ENCODE measurements at places on chromosomes 5 and 9.

DNA sequence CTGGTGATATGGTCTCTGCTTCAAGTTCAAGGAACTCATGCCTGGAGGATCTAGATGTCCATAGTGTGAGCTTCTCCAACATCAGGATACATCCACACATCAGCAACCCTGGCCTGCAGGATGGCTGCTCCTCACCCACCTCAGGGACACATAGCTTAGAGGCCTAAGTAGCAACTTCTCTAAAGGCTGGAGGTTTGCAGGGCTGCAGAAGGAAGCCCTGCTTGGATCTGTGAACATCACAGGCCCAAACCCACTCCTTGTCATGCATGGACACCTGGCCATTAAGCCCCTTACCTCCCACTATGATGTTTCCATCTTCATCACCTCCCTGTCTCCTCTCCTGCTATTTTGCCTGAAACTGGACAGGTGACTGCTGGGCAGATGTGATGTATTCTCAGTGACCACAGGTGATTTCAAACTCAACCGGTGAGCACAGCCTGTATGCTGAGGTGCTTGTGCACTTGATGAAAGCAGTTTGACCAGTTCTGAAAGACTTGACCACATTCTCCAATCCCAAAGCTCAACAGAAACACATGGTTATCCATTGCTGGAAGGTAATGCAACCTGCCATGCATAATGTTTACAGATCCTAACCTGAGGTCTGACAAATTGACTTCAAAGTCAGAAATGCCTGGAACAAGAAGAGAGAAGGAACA, 205.2 kb downstream of the FSTL4 start:
- no peak for DNase-seq

GRCh38 chr9:37036371-37036775, 2.3 kb upstream of the PAX5 start:
- DNase-seq: peak; percentile 31

DNA sequence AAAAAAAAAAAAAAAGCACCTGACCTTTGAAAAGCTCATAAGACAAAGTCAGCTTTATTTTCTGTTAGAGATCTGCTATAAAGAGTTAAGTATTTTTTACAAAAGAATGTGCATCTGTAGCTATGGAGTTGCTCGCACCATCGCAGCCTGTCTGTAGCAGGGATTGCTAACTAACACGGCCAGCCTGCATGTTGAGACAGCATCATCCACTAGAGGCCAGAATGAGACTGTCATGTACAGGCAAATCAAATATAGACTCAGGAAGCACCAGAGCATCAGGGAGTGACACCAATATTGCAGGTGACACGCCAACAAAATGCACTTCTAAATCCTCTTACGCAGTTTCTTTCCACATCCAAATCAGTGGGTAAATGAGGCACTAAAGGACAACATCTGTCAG, 136.3 kb upstream of the RASEF start:
- no peak for DNase-seq

DNA sequence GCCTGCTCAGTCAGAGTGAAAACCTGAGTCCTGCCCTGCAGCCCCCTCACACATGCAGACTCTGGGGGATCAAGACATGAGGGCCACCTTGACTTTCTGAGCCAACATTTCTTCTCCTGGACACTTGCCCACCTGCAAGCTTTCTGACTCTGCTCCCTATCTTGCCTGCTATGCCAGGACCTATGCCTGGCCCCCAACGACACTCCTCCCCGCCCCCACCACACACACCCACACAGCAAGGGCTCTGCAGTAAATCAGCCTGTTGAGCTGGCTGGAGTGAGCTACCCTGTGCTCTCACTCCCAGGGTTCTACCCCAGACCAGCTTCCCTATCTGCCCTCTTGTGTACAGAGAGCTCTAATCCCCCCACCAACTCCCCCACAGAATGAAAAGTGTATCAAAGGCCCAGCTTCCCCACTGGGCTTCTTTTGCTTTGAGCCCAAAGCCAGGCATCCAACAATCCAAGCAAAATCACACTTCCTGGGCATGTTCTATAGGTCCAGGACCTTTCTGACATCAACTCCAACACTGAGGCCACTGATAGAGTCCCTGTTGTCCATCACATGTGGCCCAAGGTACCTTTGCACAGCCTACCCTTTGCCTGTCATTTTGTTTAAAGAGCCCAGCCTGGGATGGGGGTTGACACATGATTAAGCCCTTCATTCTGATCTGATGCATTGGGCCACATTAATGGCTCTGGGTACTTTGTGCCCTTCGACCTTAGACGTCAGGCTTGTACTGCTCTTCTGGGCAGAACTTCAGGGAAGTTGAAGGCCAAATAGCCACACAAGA, 7.2 kb downstream of the PDLIM4 start:
- DNase-seq: no peak

- DNase-seq: no peak
These were observed 146.4 kb downstream of the GADD45G start for GRCh38 chr9:89751079-89751825.

DNA sequence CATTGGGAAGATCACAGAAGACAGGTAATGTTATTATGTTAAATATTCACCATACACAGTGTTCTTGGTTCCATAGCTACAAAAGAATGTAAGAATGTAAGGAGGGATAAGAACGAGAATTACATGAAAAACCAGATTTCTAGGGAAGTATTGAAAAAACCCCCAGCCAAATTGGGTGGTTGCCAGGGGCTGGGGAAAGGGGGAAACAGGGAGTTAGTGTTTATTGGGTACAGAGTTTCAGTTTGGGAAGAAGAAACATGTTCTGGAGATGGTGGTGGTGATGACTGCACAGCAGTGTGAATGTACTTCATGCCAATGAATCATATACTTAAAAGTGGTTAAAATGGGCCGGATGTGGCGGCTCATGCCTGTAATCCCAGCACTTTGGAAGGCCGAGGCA, 40.3 kb downstream of the GLRX start:
- DNase-seq: no peak

- DNase-seq: no peak
These were observed 110.3 kb upstream of the IQGAP2 start for GRCh38 chr5:76292620-76293322.

- no peak for DNase-seq
These were observed 307.0 kb downstream of the OSTF1 start for GRCh38 chr9:75395336-75395735.

DNA sequence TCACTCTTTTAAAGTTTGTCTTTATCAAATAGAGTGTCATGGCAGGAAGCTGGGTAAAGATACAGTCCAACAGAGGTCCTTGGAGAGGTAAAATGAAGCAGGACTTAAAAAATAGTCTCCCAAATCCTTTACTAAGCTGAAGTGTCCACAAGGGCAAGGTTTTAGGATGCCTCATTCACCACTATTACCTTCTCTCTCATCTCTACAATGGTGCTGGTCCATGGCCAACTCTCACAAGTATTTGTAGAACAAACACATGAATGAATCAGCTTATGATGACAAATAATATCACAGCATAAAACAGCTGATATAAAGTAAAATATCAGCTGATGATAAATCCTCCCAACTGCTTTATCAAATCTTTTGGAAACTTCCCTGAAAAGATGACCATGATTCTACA, 162.3 kb upstream of the ZNF462 start:
- no peak for DNase-seq

DNA sequence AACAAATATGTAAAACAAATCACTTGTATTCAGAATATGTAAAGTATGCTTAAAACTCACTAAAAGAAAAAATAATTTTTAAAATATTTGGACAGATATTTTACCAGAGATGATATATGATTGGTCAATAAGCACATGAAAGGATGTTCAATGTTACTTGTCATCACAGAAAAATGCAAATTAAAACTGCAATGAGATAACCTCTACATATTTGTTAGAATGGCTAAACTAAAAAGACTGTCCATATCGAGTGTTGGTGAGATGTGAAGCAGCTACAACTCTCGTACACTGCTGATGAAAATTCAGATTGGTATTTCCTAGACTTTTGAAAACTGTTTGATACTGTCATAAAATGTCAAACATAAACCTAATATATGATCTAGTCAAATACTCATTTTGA, 685.1 kb downstream of the DTWD2 start:
- no peak for DNase-seq

- DNase-seq: no peak
These were observed 60.0 kb downstream of the HRH2 start for GRCh38 chr5:175717837-175718236.

GRCh38 chr5:127254729-127255284, 35.8 kb upstream of the MEGF10 start:
- DNase-seq: no peak

Data from activated naive CD4-positive, alpha-beta T cell treated with anti-CD3 and anti-CD28 coated beads, Interleukin-2, amount 50 U/mL, for 72 hours (primary cell).